ENCODE measurements at places on chromosomes 13 and 19. TPM values are rescaled to one million over a fixed set of nuclear protein-coding genes. Genes with fewer than 3 reads are reported as not detected.

GRCh38 chr19:57888560-57889231 lies at the start of gene ZNF814:
Gene ZNF814 (minus strand): TSS chr19:57889037. CDS start chr19:57888802, 235 bp downstream.
- ATAC-seq, result peak; percentile 83

DNA sequence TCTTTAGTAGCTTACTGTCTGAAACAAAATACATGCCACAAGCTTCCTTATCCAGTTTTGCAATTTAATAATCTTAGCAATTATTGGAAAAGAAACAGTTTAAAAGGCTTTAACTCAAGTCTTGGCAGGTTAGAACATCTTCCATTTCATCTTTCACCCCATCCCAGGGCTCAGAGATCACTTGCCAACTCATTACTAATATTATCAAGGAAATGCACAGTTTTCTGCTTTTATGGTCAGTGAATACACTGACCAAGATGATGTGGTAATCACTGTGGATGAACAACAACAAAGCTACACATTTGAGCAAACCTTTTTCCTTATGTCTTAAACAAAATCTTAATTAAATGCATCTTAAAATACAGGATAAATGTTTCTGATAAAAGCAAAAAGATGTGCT lies 48.0 kb upstream of the ITM2B start:
- no peak for ATAC-seq

DNA sequence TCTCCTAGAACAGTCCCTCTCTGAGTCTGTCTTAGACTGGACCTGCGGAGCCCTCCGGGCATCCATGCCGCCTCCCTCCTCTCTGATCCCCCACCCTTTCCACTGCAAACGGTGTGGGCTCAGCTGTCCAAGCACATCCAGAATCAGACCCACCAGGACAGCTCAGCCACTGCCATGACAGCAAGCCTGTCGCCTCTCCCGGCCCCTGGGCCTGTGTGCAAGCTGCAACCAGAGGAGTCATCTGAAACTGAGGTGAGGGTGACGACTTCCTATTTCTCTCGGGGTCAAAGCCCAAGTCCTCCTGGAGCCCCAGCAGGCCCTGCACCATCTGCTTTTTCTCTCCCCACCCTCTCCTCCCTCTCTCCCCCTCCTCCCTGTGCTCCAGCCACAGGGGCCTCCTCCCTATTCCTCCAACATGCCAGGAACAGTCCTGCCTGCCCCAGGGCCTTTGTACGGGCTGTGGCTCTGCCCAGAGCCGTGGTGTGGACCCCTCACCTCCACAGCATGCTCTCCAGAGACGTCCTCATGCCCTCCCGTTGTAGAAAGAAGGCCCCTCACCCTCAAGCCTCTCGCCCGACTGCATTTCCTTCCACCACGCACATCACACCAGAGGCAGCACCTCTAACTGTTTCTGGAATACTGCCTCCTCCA lies 23.5 kb upstream of the MYDGF start:
- ATAC-seq, result no peak

GRCh38 chr13:44879452-44880058 lies 109.7 kb downstream of the NUFIP1 start:
- ATAC-seq, result peak; percentile 64

The PRKCG gene
- total RNA-seq, result not detected

The ZIC5 gene
- not detected for total RNA-seq

The ZNF443 gene
- 3.4 TPM for total RNA-seq

DNA sequence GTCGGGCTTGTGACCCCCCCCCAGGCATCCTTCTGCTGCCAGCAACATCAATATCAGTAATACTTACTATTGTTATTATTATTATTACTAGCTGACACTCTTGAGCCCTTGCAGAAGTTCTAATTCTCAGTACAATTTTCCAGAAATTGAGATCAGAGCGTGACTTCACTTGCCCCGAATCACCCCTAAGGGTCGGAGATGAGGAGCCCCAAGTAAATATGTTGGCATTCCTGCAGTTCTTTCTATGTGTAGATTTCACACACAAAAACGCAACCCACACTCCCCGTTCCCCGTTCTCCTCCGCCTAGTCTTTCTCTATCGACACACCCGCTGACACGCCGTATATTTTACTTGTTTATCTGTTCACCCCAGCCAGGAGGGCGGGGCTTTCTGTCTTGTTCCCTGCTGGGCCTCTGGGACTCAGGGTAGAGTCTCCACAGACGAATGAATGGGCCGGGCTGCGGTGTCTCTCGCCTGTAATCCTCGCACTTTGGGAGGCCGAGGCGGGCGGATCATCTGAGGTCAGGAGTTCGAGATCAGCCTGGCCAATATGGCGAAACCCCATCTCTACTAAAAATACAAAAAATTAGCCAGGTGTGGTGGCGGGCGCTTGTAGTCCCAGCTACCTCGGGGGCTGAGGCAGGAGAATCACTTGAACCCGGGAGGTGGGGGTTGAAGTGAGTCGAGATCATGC lies 14.7 kb downstream of the TLE5 start:
- ATAC-seq, result peak; percentile 62
